ENCODE measurements at places on chromosomes 4 and X. TPM values are rescaled to one million over a fixed set of nuclear protein-coding genes. Genes with fewer than 3 reads are reported as not detected.

MAGEB17 gene
- not detected for total RNA-seq

FAM47A gene
- not detected for total RNA-seq

PACRGL gene
- total RNA-seq = 15.6 TPM

EFHC2 gene
- 0.32 TPM for total RNA-seq

CXXC4 gene
- not detected for total RNA-seq

MAGEA10 gene
- total RNA-seq = not detected

FAM236B gene
- total RNA-seq = not detected

TMEM271 gene
- total RNA-seq = not detected

SSX1 gene
- total RNA-seq = not detected

C1QTNF7 gene
- not detected for total RNA-seq

GPR82 gene
- 0.12 TPM for total RNA-seq

SMIM9 gene
- not detected for total RNA-seq

MED14 gene
- 41.6 TPM for total RNA-seq

FAM50A gene
- 90.9 TPM for total RNA-seq

VCX gene
- not detected for total RNA-seq

SYP gene
- 3.3 TPM for total RNA-seq

DCUN1D4 gene
- 29.1 TPM for total RNA-seq

GABRQ gene
- total RNA-seq = 0.07 TPM

IL1RAPL1 gene
- total RNA-seq = not detected

WDR1 gene
- 507 TPM for total RNA-seq

HDAC6 gene
- 87.3 TPM for total RNA-seq

TXK gene
- total RNA-seq = 40.8 TPM

PCDH11X gene
- not detected for total RNA-seq

SLC49A3 gene
- total RNA-seq = 0.66 TPM

ENAM gene
- total RNA-seq = not detected

CHIC2 gene
- total RNA-seq = 18.1 TPM

GABRA4 gene
- total RNA-seq = not detected

CETN2 gene
- total RNA-seq = 10.0 TPM

VCX3A gene
- total RNA-seq = not detected

ADAD1 gene
- not detected for total RNA-seq

CYTL1 gene
- total RNA-seq = not detected

TCEAL6 gene
- not detected for total RNA-seq

SLC10A4 gene
- not detected for total RNA-seq

FGFRL1 gene
- total RNA-seq = 8.0 TPM

CD38 gene
- total RNA-seq = 213 TPM

NSG1 gene
- 1.1 TPM for total RNA-seq

ADH7 gene
- total RNA-seq = not detected

TLR7 gene
- total RNA-seq = 0.66 TPM

DCX gene
- not detected for total RNA-seq

TASL gene
- total RNA-seq = 15.6 TPM

SULT1E1 gene
- total RNA-seq = not detected

REELD1 gene
- total RNA-seq = 0.12 TPM

ARHGAP6 gene
- total RNA-seq = not detected

MAMLD1 gene
- 20.7 TPM for total RNA-seq

C4orf50 gene
- 1.9 TPM for total RNA-seq

CTAG1B gene
- total RNA-seq = not detected

EVC2 gene
- 0.49 TPM for total RNA-seq

ENPP6 gene
- total RNA-seq = 5.5 TPM

ARSJ gene
- not detected for total RNA-seq

PDE5A gene
- total RNA-seq = 0.49 TPM

ENPEP gene
- total RNA-seq = 1.1 TPM

IDUA gene
- 38.9 TPM for total RNA-seq

PABPC1L2B gene
- not detected for total RNA-seq

SLC38A5 gene
- 93.1 TPM for total RNA-seq

RRH gene
- 0.15 TPM for total RNA-seq

CSAG3 gene
- total RNA-seq = 7.4 TPM

MAGEE2 gene
- total RNA-seq = not detected

ATP2B3 gene
- total RNA-seq = 0.07 TPM

DCAF8L2 gene
- total RNA-seq = not detected

PNMA5 gene
- 0.37 TPM for total RNA-seq

All from T-helper 1 cell treated with Interleukin-12 subunit alpha and Interleukin-12 subunit beta and Interleukin-4 antibody, amounts not matched to agents 30 ng/mL and 1 ng/mL, for 36 hours (primary cell).